ENCODE measurements at places on chromosomes 13 and 19.

DNA sequence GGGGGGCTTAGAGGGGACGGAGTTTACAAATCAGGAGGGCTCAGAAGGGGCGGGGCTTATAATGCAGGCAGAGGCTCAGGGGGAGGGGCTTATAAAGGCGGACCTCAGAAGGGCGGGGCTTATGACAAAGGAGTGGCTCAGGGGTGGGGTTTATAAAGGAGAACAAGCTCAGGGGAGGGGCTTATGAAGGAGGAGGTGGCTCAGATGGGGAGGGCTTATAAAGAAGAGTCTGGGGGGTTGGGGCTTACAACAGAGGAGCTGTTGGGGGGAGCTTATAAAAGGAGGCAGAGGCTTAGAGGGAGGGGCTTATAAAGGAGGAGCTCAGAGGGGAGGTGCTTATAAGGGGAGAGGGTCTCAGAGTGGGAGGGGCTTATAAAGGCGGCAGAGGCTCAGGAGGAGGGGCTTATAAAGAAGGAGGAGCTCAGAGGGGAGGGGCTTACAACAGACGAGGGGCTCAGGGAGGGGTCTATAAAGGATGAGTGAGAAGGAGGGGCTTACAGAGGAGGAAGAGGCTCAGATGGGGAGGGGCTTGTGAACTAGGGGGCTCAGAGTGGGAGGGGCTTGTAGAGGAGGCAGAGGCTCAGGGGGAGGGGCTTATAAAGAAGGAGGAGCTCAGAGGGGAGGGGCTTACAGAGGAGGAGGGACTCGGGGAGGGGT lies 1.0 kb downstream of the SMIM24 start:
- no peak for DNase-seq

DNA sequence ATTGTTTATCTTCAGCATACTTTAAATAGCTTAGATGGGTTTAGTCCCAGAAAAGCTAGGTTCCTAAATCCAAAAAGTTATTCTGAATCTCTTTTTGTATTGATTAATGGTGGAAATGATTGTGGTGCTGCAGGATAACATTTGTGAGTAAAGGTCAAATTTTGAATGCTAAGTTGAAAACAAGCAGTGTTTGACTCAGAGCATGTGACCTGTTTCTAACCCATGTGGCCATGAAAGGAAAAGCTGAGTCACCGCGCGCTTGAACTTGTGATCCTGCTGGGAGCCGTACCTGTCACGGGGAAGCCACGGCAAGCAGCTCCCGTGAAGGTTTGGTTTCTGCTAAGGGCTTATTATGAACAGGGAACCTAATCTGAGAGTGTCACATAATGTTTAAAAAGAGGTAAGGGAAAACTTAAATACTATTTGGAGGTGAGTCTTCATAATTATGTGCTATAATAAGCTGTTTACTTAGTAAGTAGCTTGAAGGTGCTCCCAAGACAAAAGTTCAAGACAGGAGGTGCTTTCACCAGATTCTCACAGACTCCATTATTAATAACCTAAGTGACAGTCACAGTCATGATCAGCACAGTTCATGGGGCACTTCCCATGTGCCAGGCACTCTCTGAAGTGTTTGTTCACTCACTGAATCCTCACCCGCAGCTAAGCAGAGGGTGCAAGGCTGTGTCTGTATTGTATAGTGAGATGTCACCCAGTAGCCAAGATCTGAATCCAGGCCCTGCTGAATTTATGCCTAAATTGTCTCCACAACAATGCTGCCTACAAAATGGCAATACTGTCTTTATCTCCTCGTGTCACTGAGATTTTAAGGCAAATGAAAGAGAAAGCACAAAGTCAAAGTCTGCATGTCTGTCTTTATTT lies 286.5 kb downstream of the MYO16 start:
- peak; percentile 98 for DNase-seq

DNA sequence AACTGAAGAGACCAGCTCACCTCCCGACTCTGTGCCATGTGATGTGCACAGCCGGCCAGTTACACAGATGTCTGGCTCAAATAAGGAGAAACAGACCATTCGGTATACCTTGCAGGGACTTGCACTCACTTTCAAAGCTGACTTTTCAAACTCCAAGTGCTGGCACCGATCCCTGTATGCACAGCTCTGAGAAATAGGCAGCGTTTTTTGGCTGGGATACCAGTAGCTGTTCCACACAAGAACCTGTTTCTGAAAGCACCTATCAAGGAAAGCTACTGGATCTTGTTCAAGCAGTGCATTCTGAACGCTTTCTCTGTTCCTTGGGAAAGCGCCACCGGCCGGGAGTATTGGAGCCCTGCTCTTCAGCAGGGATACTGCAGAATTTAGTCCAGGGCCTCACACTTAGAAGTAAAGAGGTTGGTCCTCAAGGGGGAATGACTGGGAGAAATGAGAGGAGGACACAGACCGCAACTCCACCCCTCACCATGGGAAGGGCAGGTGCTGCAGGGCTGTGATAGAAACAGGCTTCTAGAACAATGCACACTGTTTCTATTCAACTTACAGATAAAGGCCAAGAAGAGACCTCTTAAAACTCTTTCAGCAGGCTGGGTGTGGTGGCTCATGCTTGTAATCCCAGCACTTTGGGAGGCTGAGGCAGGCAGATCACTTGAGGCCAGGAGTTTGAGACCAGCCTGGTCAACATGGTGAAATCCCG lies 53.6 kb upstream of the PABPC3 start:
- no peak for DNase-seq

DNA sequence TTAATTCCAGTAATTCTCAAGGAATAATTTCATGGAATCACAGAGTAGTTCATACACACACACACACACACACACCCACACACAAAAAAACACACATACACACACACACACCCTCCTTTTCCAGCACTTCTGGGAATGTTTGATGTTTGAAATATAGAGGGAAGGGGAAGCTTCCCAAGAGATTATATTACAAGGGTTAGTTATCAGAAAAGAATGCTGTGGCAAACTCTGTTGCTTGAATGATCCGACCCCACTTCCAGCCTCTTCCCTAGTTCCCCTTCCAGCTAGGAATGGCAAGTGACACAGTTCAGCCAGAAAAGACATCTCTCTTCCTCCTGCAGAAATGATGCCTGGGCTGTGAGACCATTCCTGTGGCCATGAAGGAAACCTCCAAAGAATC lies 49.9 kb downstream of the KCTD12 start:
- DNase-seq: no peak

DNA sequence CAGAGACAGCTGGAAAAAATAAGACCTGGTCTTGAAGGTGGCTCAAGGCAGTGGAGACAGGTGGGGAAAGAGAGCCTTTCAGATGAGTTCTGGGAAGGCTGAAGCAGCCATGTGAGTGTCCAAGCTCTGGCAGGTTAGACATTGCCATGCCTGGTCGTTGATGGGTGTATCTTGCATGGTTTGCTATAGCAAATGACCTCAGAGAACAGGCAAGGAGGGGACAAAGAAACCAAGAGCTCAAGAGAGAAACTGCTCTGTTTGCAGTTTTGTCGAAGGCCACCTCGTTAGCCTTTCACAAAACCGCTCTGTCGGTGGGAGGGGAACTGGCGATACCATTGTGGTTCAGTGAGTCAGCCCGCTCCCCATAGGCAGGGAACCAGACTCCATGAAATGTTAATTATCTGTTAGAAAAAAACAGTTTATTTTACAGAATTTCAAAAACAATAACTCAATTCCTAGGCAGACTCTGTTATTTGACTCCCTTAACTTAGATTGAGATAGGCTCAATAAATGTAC lies 82.8 kb upstream of the ARGLU1 start:
- no peak for DNase-seq

DNA sequence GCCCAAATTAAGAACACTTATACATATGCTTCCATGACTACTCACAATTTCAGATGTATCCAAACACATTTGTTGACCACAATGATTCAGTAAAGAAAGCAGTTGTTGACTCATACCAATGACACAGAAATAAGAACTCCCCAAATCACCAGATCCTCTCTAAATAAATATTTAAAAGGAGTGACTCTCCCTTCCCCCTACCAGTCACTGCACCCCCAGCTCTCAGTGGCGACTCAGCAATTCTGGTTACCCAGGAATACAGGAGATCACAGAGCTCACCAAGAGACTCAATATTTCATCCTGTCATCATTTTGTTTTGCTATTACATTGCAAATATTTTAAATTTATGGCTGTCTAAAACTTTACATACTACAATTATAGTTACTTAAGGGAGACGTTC lies 131.5 kb downstream of the RGCC start:
- no peak for DNase-seq

GRCh38 chr13:112985803-112986408 lies 16.9 kb downstream of the MCF2L start:
- DNase-seq: no peak
